NCI-H1105 (cell line): ENCODE measurements at places on chromosomes 2 and 18.

DNA sequence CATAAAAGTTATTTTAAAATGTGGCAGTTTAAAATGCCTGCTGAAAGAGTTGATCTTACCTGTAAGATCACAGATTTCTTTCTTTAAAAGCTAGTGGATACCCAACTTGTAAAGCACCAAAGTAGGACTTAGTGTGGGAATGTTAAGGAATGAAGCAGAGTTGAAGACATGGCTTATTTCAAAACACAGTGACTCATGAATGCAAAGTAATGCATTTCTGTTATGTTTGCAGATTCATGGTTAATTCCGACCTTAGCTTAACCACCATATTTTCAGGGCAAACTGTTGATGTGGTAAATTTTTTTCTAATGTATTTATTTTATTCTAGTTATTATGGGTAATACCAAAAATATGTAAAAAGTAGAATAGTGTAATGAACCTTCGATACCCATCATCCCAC is 206.8 kb upstream of the FOSL2 start:
- DNase-seq: no peak

DNA sequence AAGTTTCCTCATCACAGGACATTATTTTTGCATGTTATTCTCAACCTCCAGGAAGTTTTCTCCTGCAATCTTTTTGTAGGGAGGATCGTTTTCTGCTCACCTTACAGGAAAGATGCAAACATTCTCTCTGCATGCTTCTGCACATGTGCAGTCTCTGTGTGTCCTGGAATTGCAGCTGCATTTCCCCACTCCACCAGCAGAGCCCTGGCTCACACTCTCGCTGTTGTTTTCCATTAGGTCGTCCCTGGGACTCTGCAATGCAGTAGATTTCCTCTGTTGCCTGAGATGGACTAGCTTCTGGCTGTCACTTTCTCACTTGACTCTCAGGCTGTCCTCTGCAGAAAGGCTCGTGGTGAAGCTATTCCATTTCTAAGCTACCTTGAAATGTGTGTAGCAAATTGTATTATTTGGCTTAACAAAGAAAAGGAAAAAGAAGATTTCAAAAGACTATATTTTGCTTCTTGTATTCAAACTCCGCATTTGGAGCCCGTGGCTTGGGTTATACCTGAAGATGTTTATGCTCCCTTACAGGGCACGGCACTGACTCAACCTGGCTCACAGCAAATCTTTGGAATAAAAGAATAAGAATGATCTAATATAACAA is 346.7 kb downstream of the RAD51AP2 start:
- DNase-seq: no peak

DNA sequence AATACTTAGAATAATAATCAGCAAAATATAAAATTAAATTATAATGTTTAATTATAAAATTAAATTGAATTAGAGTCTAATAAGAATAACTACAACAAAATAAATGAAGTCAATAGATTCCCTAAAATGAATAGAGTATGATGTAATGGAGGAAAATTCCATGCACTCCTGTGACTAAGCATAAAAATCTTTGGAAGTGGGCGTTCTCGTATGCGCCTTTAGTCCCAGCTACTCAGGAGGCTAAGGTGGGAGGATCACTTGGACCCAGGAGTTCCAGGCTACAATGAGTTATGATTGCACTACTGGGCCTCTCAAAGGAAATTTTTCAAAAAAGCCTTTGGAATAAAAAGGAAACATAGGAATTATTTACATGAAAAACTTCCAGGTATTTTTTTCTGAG is 955.4 kb upstream of the POU3F3 start:
- DNase-seq: no peak

- DNase-seq: no peak
These were observed 61.6 kb upstream of the RAB27B start for GRCh38 chr18:54766634-54767033.

GRCh38 chr2:120979921-120980320 is 244.3 kb downstream of the GLI2 start:
- no peak for DNase-seq

GRCh38 chr2:26959331-26959730 is 11.1 kb upstream of the MAPRE3 start:
- DNase-seq: no peak

DNA sequence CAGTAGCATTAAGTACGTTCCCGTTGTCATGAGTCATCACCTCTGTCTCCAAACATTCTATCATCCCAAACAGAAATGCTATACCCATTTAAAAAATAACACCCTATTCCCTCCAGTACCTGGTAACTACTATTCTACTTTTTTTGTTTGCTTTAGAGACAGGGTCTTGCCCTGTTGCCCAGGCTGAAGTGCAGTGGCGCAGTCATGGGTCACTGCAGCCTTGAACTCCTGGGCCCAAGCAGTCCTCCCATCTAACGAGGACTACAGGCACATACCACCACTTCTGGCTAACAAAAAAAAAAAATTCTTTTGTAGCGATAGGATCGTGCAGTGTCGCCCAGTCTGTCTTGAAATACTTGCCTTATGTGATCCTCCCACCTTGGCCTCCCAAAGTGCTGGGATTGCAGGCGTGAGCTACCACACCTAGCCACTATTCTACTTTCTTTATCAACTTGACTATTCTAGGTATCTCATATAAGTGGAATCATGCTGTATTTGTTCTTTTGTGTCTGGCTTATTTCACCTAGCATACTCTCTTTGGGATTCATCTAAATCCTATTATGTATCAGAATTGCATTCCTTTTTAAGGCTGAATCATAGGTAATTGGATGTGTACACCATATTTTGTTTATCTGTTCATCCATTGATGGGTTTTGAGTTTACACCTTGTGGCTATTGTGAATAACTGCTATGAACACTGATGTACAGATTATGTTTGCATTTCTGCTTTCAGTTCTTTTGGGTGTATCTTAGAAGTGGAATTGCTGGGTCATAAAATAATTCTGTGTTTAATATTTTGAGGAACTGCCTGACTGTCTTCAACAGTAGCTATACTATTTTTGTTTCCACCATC is 14.4 kb downstream of the ZCCHC2 start:
- no peak for DNase-seq

DNA sequence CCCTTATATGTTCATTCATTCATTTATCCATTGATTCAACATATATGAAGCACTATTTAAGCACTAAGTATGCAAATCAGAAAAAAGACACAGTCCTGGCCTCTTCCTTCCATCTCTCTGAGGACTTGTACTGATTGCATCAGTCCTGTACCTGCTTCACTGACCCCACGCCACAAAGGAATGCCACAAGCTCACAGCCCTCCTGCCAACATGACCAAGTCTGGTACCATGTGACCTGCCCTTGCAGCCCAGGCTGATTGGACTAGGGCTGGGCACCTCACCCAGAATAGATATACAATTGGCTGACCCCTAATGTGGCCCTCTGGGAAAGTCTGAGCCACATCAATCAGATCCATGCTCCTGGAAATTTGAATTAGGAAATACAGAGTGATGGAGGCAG is 196.6 kb downstream of the AGPS start:
- no peak for DNase-seq

DNA sequence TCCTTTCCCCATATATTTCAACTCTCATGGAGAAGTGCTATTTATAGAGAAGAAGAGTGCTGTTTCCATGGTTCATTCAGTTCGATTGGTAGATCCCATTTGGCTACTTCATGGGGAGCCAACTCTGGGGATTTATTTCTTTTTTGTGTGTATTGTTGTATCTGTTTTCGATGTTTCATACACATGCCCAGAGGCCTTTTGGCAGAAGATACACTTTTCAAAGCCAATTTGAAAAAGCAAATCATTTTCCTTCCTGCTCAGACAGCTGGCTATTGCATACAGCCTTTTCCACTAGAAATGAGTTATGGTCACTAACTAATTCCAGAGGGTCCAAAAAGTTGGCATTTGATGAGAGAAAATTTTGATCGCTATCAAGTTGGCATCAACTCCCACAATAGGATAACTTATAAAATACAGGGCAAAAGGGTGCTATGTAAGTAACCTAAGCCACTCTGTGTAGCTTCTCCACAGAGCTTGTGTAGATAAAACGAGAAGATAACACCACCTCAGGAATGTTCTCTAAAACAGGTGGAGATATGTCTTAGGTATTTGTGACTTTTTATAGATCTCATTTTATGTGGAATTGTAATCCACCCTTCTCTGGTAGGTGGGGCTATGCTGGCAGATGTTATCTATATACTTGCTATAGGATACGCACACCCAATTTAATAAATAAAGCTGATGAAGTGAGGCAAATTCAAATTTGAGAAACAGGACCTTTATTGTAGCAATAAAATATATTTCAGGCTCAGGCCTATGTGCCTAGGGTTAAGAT is 798.5 kb downstream of the SATB2 start:
- DNase-seq: no peak

DNA sequence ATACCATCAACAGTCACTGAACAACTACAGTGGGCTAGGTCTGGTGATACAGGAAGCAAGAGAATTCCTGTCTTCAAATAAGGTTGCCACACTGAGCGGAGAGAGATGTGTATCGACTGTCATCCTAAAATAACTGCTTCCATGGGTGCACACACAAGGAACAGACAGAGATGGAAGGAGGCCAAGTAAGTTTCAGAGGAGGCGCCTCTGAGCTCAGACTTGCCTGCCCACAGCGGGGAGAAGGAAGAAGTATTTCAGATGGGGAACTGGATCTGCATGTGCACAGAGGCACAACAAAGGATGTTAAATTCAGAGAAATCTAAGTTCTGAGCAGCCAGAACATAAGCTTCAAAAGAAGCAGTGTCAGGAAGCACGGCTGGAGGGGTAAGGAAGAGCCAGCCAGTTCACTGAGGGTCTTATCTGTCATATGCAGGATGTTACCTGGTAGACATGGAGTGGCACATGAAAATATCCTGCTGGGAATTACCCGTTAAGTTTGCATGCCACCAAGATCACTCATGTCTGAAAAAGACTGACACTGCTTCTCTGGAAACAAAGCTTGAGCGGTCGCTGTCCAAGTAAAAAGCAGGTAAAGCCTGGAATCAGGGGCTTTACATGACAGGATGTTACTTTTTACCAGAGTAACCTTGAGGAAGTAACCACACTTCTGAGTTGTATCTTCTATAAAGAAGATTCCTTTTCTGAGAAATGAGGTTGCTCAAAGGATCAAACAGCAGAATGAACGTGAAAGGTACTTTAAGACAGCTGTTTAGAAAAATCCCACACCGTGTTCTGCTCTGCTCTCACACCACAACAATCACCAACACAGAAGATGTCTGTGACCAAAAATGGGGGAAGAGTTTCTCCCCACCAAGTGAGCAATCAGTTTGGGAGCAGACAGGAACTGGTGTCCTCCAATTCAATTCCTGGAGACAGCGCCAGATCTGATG is 260.2 kb downstream of the NBAS start:
- DNase-seq: no peak

- DNase-seq: no peak
These were observed 103.7 kb downstream of the CTAGE1 start for GRCh38 chr18:22314001-22314400.

GRCh38 chr2:101038455-101039255 is 36.6 kb downstream of the RPL31 start:
- DNase-seq: no peak

GRCh38 chr2:219003267-219003634 is 10.0 kb upstream of the CRYBA2 start:
- DNase-seq: no peak

- DNase-seq: no peak
These were observed 89.1 kb upstream of the ID2 start for GRCh38 chr2:8592736-8593135.

DNA sequence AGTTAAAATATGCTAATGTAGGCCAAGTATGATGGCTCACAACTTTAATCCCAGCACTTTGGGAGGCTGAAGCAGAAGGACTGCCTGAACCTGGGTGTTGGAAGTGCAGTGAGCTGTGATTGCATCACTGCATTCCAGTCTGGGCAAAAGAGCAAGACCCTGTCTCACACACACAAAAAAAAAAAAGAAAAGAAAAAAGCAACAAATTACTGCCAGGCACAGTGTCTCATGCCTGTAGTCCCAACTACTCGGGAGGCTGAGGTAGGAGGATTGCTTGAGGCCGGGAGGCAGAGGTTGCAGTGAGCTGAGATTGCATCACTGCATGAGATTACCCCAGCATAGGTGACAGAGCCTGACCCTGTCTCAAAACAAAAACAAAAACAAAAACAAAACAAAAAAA is 110.6 kb downstream of the PRELID3A start:
- DNase-seq: no peak

GRCh38 chr2:28982381-28982950 is 1.4 kb downstream of the TOGARAM2 start:
- DNase-seq: no peak

GRCh38 chr18:70333757-70334156 is 44.9 kb downstream of the SOCS6 start:
- no peak for DNase-seq

DNA sequence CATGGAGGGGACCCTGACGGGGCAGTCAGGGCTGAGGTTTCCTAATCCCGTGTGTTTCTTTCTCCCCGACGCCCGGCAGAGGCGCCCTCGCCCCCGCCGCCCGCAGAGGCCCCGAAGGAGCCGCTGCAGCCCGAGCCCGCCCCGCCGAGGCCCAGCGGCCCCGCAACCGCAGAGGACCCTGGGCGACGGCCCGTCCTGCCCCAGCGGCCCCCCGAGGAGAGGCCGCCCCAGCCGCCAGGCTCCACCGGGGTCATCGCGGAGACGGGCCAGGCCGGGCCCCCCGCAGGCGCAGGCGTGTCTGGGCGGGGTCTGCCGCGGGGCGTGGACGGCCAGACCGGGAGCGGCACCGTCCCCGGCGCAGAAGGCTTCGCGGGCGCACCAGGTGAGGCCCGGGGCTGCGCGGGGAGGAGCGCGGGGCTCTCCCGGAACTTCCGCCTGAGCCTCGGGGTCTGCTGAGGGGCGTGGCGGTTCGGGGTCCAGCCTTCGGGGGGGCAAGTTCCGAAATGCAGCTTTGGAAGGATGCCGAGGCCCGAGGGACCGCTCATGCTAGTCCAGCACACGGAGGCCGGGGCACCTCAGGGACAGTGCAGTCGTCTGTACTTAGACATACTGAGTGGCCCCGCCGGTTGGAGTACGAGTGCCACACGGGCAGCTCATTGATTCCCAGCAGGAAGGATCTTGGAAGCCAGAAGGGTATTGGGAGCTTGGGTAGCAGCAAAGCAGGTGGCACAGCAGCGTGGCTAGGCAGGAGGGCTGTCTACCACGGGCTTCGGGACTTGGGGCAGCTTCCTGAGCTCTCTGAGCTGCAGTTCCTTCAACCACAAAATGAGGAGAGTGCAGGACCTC is 60.1 kb downstream of the EMILIN2 start:
- no peak for DNase-seq

GRCh38 chr2:134206031-134206430 is 47.8 kb upstream of the MGAT5 start:
- no peak for DNase-seq

DNA sequence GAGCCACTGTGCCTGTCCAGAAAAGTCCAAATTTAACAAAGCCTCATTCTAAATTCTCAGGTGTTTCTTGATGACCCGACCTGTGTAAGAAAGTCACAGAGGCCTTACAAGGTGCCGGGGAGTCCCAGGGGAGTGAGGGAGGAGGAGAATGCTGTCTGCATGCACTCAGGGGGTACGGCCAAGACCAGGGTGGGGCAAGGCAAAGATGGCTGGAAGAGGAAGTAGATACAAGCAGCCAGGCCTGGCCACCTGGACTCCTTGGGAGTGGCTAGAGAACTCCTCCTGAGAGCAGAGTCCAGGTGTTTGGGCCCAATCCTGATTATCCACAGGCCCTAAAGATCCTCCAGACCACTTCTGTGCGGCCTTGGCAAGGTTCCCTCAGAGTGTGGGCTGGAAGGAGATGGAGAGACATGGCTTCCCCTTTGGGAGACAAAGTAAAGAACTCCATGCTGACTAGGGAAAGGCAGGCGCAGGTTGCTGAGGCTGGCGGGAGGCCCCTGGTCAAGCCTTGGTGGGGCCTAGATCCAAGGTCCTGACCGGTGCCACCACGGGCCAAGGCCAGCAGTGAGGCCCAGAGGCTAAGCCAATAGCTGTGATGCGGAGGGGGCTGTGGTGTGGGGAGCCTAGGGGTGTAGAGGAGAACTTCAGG is 74.7 kb downstream of the COPS8 start:
- no peak for DNase-seq
